Activated CD4-positive, alpha-beta T cell treated with anti-CD3 and anti-CD28 coated beads, Interleukin-2, amount 50 U/mL, for 16 hours (primary cell): ENCODE measurements at places on chromosomes 12 and 14.
A peak's percentile ranks its signal among the peaks of the same experiment; 100 is the strongest.

DNA sequence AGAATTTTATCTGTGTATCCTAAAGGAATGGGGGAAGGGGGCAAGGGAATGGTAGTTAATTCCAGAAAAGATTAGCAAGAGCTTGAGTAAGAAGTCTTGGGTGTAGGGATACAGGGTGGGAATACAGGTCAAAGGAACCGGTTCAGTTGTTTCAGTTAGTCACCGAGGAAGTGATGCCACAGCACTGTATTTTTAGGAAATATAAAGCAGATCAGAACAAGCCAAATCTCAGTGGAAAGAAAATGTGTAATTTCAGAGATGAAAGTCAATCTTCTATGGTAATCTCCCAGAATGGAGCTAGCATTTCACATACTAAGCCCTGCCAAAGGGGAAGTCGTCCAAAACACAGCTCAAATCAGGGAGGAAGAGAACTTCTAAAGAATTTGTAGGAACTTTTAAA, 4.7 kb upstream of the TUBA1C start:
- DNase-seq: no peak

DNA sequence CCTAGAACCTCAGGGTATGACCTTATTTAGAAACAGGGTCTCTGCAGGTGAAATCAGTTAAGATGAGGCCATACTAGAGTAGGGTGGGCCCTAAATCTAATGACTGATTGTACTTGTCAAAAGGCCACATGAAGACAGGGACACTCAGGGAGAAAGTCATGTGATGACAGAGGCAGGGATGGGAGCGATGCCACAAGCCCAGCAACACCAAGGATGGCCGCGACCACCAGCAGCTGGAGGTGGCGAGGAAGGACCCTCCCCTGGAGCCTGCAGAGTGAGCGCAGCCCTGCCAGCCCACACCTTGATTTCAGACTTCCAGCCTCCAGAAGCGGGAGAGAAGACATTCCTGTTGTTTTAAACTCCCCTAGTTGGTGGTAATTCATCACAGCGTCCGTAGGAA, 199.9 kb downstream of the PHETA1 start:
- DNase-seq: no peak

DNA sequence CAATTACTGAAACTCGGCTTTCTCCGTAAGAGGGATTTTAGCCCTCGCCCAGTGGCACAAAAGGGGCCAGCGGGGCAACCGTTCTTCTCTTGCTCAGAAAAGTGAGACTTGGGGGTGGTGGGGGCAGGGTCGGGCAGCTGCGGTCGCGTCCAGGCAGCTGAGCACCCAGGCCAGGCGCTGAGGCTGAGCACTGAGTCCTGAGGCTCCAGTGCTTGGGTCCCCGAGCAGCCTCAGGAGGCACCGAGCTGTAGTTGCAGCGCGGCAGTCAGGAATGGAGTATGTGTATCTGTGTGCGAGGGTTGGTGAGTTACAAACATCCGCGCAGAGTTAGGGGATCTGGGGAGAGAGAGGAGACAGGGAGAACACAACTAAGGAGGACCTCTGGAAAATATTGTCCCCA, 4.1 kb upstream of the HOXC6 start:
- no peak for DNase-seq

- DNase-seq: no peak
Measured at GRCh38 chr12:106258226-106258625, 10.4 kb upstream of the CKAP4 start.

DNA sequence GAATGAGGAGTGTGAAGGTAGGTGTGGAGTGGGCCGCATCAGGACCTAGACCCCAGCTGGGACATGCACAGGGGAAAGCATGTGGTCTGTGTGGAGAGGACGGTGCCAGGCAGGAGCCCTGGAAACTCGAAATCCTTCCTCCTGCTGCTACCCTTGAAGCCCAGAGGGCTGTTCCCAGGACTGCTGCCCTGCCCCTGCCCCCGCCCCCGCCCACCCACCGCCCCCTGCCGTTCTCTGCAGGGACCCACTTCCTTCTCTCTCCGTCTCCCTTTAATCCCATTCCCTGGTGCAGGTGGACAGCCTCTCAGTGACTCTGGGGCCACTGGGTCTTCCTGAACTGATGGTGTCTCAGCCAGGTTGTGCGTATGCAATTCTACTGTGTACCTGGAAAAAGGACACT, 8.0 kb downstream of the ITFG2 start:
- DNase-seq: no peak

- no peak for DNase-seq
Measured at GRCh38 chr14:75715926-75716780, 55.1 kb downstream of the TTLL5 start.

DNA sequence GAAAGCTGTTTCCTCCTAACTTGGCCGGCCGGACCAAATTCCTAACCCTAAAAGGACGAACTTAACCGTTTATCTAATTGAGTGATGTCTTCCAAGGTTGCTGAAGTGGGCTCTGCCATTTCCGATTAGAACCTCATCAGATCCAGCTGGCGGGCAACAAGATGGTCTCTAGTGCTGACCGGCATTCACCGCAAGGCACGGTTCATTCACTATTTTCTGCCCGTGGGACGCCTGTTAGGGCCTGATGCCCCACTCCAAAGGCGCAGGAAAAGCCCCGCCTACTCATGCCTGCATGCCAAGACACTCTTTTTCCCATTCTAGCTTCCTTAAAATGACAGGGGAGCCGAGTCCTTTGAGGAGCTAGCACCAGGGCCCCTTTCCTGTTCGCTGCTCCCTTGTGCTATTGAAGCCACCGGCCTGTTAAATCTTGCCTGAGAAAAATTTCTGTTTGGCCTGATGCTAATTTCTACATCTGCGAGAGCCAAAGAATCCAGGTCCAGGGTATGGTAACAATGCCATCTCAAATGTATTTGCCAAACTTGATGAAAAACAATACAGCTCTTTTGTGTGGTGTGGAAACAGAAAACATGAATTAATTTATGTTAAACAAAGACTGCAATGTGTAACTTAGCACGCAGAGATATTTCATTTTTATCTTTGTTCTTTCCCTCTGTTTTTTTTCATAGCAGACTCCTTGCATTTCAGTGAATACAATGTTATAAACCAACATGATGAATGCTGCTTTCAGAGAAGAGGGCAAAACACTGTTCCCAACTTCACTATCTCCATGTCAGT, 1071.2 kb upstream of the USP15 start:
- DNase-seq: no peak

- no peak for DNase-seq
Measured at GRCh38 chr14:99604766-99605298, 825 bp upstream of the CCDC85C start.

- DNase-seq: no peak
Measured at GRCh38 chr12:50213439-50213838, 46.3 kb upstream of the CERS5 start.

DNA sequence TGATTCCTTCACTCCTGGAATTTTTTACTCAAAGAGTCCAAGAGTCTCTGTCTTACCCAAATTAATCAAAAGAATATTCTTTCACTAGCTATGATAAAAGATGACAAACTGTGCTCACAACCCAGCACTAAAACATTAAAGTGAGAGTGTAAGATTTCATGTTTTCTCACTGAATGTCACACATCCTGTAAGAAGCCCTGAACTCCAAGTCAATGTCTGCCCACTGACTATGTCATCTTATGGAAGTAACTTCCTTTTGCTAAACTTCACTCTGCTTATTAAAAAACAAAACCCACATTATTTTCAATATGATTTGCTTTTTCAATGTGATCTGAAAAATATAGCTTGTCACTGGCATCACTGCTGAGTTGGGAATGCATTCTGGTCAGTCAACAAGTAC, 15.6 kb downstream of the SPRING1 start:
- DNase-seq: peak; percentile 21

GRCh38 chr12:24822121-24822899, 126.6 kb downstream of the BCAT1 start:
- peak; percentile 64 for DNase-seq

GRCh38 chr12:92546259-92546634, 156.5 kb upstream of the PLEKHG7 start:
- DNase-seq: no peak

DNA sequence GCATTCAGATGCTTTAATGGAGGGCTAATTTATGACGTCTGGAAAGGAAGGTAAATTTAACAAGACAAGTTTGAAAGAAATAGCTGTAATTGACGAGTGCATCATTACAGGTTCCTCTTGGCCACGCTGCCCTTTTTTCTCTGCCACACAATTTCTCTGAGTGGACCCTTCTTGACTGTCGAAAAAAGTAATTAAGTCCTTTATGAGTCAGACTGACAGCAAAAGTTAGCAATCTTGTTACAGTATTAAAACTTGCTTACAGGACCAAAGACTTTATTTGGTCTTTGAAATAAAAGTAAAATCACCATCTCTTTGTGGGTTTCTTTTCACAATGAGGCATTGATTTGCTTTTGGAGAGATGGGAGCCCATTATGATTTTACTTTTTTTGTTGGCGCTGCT, 42.6 kb downstream of the SAMD4A start:
- DNase-seq: no peak

DNA sequence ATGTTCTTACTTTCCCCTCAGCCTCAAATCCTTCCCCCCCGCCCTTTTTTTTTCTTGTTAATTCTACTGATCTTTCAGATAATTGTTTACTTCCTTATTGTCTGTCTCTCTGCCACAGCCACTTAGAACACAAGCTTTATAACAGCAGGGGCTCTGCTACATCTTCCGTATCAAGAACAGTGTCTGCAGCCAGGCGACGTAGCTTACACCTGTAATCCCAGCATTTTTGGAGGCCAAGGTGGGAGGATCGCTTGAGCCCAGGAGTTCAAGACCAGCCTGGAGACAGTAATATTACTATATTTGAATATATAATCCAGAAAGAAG, 5.4 kb downstream of the SOS2 start:
- no peak for DNase-seq

DNA sequence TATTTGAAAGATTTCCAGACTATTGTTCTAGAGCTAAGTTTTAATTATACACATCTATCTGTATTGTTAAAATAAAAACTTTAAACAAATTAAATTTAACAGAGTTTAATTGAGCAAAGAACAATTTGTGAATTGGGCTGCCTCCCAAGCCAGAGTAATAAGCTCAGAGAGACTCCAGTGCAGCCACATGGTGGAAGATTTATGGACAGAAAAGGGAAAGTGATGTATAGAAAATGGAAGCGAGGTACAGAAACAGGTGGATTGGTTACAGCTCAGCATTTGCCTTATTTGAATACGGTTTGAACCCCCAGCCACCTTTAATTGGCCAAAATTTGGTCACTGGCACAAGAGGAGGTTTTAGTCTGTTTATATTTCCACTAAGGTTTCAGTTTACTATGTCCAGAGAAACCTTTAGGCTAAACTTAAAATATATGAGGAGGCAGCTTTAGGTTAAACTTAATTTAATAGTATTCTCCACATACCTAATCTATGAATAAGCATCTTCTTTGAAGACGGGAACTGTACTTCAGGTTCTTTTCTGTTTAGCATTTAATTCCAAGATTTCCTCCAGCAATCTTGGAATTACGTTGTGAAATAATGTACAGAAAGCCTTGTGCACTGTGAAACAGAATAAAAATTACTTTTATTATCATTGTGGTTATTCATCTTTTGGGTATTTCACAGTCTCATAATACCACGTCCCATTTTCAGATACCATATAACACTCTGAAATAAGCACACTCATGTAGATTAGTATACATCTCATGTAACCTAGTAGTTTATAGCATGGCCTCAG, 19.4 kb downstream of the SRGAP1 start:
- DNase-seq: no peak

DNA sequence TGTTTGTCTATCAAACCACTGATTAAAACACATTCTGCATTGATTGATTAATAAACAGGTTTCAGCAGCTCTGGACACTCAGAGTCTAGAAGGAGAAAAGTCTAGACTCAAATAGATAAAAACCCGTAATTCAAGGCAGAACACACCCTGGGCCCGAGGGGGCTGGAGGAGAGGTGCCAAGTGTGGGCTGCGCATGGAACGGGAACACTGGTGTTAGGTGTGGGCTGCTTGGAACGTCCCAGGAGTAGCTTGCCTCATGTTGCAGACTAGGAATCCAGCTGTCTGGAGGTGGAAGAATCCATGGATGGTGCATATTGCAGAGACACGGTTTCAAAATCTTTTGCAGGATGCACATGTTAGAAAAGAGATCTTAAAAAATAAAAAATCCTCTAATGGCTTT, 223.0 kb downstream of the APAF1 start:
- no peak for DNase-seq

GRCh38 chr12:130879212-130879686, 7.4 kb downstream of the RAN start:
- DNase-seq: no peak

GRCh38 chr12:103334466-103334865, 161.3 kb downstream of the C12orf42 start:
- DNase-seq: no peak

DNA sequence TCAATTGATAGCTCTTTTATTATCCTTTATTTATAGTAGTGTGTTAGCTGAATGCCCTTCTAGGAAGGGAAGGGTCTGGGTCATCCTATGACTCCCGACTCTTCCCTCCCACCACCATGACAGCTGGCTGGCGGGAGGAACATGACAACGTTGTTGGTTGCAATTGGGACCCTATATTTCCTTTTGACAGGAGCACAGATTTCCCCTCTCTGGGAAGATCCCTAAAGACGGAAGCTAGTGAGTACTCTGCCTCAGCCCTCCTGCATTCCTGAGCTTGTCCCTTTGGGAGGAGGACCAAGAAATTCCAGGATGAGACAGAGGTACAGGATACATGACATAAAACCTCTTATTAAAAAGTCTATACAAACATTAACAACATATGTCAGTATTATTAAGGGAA, 485.4 kb downstream of the NAV3 start:
- no peak for DNase-seq
